ENCODE measurements at places on chromosomes 5 and 9.

DNA sequence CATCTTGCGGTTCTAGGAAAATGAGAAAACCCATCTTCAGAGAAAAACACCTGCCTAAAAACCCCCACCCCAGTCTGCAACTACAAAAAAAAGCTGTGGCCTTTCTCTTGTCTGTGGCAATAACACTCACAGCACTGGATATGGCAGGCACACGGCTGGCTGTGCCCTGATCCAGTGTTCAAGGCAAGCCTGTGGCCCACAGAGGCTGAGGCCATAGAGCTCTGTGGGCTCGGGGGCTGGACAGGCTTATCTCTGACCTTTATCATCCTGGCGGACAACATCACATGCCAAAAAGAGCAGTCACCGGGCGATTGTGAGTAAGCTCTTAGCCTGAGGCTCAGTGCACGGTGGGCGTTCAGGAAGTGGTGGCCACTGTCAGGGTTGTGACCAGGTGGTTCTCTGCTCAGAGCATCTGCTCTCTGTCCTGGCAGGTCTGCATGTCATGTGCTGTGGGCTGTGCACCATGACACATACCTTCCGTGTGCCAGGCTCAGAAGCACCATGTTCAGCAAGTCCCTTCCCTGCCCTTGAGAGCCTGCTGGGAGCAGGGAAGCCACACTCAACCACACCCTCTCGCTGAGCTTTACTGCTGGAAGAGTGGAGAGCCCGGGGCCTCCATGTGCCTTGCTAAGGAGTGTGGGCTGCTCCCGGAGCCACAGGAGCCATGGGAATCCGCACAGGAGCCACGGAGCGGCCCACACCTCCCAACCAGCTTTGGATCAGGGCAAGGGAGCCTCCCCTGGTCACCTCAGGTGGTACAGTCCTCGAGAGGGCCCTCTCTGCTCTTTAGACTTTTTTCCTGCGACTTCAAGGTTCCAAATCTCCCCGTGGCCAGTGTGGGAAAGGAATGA, 34.6 kb upstream of the WDR38 start:
- no peak for DNase-seq

DNA sequence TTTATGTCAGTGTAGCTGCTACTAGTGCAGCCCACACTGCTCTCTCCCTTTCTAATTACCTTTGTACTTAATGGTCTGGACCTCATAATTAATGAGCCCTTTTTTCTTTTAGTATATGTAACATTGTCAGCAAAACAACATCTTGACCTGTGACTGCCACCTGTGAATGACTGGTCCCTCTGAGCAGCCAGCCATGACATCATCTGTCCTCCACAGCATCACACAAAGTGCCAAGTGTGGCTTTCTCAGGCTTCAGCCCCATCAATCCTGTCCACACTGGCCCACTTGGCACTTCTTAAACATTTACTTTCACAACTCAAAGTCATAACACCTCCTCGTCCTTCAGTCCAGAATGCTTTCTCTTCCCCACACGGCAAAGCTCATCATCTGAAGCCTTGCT, 104.7 kb downstream of the GPR21 start:
- no peak for DNase-seq

GRCh38 chr9:4727593-4727992, 13.4 kb downstream of the AK3 start:
- DNase-seq, result no peak

DNA sequence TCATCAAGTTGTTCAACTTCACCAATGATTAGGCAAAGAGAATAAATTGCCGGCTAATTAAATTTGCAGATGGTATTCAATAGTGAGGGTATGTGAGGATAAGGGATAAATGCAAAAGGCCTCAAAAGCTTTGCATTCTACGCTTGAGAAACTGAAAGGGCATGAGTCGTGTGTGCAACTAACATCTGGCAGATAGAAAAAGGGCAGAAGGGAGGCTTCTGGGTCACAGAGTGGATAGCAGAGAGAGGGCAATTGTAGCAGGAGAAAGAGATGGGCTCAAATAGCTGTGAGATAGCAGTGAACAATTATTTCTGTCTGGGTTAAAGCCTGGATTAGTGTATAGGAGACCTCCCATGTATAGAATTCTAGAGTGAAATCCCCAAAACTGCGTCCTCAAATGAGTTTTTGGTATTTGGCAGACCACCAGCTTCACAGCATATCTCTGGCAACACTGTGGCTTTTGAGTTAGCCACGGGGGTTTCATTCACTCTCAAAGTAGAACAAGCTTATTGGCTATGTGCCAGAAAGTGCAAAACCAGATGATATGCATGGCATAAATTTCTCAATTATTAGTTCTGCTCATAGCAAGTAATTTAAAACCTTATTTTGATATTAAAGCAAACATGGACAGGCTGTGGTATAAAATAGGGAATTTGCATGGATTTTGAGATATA, 586.3 kb downstream of the BRINP1 start:
- DNase-seq, result no peak

GRCh38 chr9:1355656-1356055, 305.5 kb downstream of the DMRT2 start:
- no peak for DNase-seq

All from activated T-helper 1 cell treated with anti-CD3 and anti-CD28 coated beads, Interleukin-2, amount 50 U/mL, for 16 hours (primary cell).